ENCODE measurements at places on chromosomes 2 and 18.

- DNase-seq: no peak
Measured at GRCh38 chr2:147600646-147601045, 244.2 kb upstream of the ACVR2A start.

DNA sequence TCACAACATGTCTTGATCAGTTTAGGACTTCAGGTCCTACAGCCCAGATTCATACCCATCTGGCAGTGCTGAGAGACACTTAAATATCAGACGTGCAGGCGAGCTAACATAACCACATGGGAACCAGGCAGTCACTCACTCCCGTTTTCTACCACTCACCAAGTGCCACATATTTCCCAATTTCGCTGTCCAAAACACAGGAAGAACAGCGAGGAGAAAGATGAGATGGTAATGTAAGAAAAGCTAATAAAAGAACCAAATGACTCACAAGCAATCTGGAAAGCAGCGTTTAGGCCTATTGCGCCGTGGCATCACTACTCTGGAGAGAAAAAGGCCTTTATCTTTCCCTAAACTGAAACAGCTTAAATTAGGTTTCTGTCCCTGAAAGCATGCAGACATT is 647.8 kb upstream of the SLC39A10 start:
- no peak for DNase-seq

DNA sequence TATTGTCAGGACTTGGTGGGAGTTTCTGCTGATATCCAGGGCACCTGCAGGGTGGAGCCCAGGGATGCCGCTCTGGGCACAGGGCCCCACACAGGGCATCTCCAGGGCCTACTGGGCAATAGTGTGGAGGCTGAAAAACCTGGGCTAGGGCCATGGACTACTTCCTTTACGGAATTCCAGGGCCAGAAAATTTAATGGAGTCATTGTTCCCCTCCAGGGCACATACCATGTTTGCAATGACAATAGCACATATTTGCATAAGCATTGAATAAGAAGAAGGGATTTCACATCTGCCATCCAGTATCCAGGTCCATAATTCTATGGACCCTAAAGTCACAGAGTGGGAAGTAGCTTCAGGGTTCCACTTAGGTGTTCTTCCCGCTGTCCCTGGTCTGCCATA is 103.8 kb upstream of the TPO start:
- DNase-seq: no peak

DNA sequence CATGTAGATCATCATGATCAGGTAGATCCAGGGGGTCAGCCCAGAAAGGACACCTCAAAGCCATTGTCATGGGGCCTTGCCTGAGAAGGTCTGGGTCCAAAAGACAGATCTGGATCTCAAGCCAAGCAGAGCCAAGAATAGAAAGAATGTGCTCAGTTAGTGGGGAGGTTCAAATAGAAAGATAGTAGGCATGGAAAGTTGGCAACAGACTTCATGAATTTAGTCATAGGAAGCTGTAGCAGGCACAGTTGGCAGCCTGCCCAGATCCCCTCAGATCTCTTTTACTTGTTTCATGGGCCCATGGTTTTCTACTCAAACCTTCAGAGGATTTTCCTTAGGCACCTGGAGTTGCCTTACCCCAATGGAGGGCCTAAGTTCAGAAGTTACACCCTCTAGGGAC is 767.0 kb downstream of the SLC4A3 start:
- DNase-seq: no peak

- DNase-seq: no peak
Measured at GRCh38 chr18:37006742-37007141, 177.8 kb downstream of the KIAA1328 start.

DNA sequence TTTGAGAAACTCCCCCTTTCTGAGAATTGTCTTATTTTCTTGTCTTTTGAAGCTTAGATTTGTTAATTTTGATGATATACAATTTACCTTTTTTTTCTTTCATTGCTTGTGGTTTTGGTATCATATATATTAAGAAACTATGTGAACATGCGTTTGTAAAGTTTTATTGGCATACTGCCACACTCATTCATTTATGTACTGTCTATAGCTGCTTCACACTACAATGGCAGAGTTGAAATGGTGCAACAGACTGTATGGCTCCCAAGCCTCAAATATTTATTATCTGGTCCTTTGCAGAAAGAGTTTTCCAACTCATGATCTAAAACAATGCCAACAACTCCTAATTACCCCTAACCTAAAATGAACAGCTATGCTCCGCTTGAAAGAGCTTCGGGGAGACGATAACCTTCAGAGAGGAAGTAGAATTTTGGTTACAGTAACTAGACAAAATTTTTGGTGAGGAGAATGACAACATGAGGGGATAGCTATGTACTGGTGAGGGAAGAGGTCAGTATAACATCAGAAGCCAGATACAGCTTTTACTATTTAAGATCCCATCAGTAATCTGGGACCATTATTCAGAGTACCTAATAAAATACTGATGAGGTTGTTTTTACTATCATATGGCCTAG is 16.1 kb downstream of the PPP3R1 start:
- no peak for DNase-seq

DNA sequence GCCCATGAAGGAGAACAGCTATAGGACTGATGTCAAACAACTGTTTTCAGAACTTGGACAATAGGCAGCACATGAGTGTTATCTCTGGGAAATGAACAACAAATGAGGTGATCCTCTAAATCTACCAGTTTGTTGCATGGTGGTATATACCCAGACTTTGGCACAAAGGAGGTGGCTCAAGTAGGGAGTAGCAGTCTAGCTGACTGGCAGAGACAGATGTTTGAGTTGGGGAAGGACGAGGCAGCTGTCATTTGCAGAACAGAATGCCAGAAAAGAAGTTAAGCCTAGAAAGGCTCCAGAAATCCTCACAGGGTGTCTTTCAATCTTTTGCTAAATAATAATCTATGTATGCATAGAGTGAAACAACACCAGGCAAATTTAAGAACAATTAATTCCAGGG is 47.4 kb downstream of the RPE start:
- DNase-seq: no peak

DNA sequence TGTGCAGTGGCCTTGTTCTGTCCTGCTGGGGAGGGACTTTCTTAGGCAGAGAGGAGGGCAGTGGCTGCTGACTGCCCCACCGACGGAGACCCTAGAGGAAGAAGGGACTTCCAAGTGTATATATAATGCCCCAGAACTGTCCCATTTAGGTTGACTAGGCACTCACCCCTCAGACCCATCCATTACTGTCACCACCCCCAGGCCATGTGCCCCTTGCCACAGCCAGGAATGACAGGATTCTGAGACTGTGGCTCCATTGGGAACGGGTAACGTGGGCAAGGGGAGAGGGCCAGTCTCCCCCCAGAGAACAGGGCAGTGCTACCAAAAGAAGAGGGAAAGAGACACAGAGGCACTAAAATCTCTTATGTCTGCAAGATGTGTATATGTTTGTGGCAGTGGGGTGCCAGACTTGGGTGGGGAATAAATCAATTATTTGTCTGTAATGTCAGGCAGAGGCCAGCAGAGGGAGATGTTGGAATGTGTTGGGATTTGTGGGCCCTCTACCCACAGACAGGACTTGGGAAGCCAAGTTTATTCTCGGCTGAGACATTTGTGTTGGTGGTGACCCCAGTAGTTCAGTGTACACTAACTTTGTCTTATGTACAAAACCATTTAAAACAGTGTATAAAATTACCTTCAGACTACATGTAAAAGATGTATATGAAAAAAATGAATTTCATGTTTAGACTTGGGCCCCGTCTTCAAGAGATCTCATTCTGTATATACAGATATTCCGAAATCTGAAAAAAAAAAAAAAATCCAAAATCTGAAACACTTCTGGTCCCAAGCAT is 24.0 kb upstream of the TMEM37 start:
- DNase-seq: no peak

DNA sequence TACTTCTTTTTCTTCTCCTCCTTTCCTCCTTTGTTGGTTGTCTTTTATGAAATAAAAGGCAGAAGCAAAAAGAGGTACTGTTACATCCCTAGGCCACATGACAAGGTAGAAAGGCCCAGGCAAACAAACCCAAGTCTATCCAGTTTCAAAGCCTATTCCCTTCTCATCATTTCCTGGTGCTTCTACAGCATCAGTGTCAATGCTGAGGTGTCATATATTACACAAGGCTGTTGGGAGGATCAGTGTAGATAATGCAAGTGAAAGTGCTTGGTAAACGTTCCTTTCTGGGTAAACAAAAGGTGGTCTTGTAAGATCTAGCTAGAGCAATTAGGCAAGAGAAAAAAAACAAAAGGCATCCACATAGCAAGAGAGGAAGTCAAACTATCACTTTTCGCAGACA is 64.9 kb downstream of the EVA1A start:
- no peak for DNase-seq
